Central memory CD4-positive, alpha-beta T cell (primary cell): ENCODE measurements at places on chromosomes 1 and 21.

DNA sequence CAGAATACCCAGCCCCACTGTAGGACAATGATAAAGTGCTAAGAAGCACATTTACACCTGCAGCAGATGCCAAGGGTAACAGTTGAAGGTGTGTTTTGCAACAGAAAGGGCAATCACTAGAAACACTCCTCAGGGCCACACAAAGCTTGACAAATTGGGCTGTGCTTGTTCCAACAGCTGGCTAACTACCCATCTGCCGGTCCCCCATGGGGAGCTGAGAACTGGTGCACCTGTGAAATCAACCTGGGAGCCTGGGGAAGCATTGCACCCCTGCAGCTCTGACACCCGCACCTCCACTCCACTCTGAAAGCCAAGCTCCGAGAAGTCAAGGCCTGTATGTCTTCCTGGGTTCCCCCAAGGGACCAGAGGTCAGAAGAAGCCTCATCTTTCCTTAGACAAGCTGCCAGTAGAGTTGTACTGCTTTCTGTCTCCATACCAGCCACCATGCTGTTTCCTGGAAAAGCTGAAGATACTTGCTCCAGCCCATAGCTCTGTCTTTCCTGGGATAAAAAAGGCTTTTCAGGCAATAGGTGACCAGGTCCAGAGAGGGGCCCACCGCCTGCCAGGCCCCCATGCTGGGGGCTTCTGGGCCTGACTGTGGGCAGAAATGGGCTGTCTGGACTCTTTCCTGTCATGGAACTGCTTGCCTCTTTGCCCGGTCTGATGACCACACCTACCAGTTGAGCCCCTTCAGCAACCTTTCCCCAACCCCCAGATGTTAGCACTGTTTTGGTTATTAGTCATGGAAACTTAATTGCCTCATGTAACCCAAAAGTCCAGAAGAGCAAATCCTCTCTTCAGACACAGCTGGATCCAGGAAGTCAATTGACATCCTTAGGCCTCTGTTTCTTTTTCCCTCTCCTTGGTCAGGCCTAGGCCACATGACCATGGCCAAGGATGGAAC lies 93.6 kb downstream of the KIF14 start:
- no peak for DNase-seq

GRCh38 chr1:154698320-154699096 lies 90.5 kb upstream of the ADAR start:
- DNase-seq, result no peak

DNA sequence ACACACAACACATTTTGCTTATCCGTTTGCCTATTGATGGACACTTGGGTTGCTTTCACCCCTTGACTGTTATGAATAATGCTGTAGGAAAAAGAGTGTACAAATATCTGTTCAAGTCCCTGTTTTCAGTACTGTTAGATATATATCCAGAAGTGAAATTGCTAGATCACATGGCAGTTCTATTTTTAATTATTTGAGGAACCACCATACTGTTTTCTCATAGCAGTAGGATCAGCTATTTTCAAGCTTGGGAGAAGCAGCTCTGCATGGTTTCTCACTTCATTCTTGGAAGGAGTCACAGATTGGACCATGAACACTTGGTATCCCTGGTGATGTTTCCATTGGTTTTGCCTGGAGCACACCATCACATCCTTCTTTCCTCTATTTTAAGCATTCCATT lies 114.4 kb upstream of the ZP4 start:
- DNase-seq, result no peak

DNA sequence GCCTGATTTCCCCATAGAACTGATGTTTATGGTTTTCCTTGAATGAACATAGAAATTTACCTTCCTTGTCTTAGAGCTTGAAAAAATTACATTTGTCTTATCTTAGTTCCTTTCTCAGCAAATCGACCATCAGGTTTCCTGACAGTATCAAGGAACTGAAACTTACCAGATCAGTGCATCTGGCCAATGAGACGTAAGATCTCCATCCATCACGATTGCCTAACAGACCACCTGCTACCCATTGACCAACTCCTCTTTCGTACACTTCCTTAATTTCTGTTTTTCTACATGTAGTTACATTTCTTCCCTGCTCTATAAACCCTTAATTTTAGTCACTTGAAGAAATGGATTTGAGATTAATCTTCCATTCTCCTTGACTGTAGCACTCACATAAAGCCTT lies 57.4 kb upstream of the TMPRSS15 start:
- no peak for DNase-seq

- no peak for DNase-seq
Measured at GRCh38 chr1:23796466-23797271, 3.9 kb downstream of the GALE start.

- no peak for DNase-seq
Measured at GRCh38 chr1:228143480-228144192, 3.6 kb downstream of the GUK1 start.

DNA sequence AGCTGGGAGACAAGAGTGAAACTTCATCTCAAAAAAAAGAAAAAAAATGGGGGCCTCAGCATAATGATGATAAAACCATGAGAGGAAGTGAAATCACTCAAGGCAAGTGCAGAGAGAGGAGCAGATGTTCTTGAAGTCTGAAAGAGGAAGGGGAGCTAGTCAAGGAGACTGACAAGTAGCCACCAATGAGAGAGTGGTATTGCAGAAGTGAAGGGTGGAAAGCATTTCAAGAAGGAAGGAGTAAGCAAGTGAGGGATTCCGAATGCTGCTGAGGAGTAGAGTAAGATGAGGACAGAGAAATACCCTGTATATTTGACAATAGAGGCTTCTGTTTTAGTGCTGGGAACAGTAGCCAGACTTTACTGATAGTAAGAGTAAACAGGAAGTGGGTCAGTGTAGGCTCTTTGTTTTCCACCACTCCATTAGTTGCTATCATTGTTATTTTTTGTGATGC lies 2.9 kb downstream of the TATDN3 start:
- DNase-seq, result no peak

GRCh38 chr1:232393444-232394146 lies 236.3 kb downstream of the SIPA1L2 start:
- no peak for DNase-seq

DNA sequence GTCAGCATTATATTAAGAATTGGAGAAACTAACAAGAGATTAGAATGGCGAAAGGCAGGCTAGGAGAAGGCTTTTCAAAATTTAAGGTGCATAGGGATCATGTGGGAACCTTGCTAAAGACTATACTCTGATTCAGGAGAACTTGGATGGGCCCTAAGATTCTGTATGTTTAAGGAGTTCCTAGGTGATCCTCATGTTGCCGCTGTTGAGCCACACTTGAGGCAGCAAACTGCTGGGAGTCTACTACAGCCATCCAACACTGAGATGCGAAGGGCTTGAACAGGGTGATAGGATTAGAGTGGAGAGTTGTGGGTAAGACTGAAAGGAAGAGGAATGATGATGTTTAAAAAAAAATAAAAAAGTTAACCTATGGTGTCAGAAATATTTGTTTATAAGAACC lies 1013.2 kb downstream of the MRPL39 start:
- no peak for DNase-seq

- DNase-seq, result no peak
Measured at GRCh38 chr21:45220071-45220481, 67.6 kb downstream of the POFUT2 start.

DNA sequence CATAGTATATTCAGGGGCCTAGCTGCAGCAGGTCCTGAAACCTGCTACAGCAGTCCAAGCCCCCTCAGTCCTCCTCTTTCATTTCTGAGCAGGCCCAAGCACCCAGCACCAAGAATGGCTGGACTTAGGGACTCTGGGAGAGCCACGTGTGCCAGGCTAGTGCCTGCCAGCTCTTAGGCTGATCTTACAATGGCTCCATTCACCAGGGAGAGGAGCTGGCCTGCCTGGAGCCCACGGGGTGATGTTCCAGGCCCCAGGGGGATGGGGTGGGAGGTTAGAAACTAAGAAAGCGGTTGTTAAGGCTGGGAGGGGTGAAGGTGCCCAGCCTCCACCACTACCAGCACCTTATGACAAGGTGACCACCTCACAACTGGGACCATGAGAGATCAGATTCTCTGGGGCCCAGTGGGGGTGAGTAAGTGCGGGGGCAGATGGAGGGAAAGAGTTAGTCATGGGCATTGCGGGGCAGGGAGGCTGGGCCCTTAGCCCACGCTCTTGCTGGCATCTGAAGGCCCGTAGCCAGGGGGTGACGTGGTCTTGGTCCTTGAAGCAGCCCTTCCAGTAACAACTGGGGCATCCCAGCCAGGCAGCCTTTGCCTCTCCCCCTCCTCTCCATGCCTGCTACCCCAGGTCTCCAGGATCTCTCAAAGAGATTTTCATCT lies 30.3 kb upstream of the CLIC4 start:
- no peak for DNase-seq

- no peak for DNase-seq
Measured at GRCh38 chr1:203295796-203296195, 9.5 kb upstream of the BTG2 start.
